ENCODE measurements at places on chromosomes 5 and 9. TPM values are rescaled to one million over a fixed set of nuclear protein-coding genes. Genes with fewer than 3 reads are reported as not detected.

Gene CDH10
- not detected for polyA plus RNA-seq

GRCh38 chr9:137465000-137465719, 6.0 kb upstream of the NSMF start:
- H3K36me3 ChIP-seq = no peaks in the 10 kb centered on the region
- no peak for DNase-seq
- H3K27ac ChIP-seq = no peak overlapping the region
- H3K4me3 ChIP-seq = no peak overlapping the region
- H3K4me1 ChIP-seq = no peaks in the 10 kb centered on the region
- H3K27me3 ChIP-seq = no peaks in the 10 kb centered on the region

- H3K4me1 ChIP-seq = peaks cover 11% of the 10 kb centered on the region
- H3K27ac ChIP-seq = no peak overlapping the region
- no peak overlapping the region for H3K4me3 ChIP-seq
- H3K36me3 ChIP-seq = peaks cover 63% of the 10 kb centered on the region
- no peak for DNase-seq
- no peaks in the 10 kb centered on the region for H3K27me3 ChIP-seq
These were observed 37.1 kb upstream of the SARDH start for GRCh38 chr9:133775291-133775690.

DNA sequence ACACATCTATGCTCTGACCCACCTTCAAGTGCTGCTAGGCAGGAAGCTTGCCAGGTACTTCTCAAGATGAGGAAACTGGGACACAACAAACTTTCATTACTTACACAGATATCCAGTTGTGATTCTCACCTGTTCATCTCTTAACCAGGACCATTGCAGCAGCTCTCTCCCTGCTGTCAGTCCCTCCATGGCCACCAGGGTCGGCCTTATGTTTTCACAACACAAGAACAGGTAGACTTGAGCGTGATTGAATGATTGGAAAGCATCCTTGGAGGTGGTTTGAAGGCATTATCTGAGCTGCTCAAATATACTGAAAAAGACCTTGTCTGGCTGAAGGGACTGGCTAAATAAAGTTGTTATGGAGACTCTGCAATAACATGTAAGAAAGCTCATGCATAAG, 94.4 kb downstream of the MTREX start:
- DNase-seq = no peak
- H3K27me3 ChIP-seq = no peaks in the 10 kb centered on the region
- H3K27ac ChIP-seq = no peak overlapping the region
- peaks cover 3% of the 10 kb centered on the region for H3K36me3 ChIP-seq
- H3K4me1 ChIP-seq = no peaks in the 10 kb centered on the region

Gene PCDHB15
- 0.21 TPM for polyA plus RNA-seq

Gene FOXD4L3
- not detected for polyA plus RNA-seq

DNA sequence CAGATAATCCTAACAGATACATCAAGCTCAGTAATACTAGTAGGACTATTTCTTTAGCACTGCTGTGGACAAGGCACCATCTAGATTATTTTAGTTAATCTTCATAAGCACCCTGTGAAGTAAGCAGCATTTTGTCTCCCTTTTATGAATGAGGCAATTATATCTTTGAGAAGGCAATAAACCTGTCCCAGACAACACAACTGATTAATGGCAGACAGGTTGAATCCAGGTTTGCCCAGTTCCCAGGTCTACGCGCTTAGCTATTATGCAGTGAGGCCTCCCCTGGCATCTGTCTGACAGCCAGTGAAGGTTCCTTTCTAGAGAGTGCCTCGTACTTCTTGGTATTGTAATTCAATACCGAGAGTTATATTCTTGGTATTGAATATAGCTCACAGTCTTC, 9.7 kb upstream of the LVRN start:
- H3K36me3 ChIP-seq = no peaks in the 10 kb centered on the region
- H3K27me3 ChIP-seq = no peaks in the 10 kb centered on the region
- H3K4me1 ChIP-seq = no peaks in the 10 kb centered on the region
- no peak overlapping the region for H3K4me3 ChIP-seq

DNA sequence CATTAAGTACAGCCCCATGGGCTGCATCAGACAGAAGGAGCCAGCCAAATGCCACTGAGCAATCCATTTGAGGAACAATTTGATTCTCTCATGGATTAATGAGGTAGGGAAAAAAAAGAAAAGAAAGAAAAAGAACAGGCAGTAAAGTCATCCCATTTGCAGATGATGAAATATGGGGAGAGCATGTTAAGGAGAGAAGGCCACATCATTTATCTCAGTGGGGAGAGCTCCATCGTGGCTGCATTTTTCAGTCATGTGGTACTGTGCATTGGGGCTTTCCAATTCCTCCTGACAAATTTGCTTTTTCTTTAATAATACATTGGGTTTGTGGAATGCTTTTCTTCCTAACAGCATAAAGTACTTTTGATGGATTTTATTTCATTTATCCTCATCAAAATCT, 375.2 kb upstream of the TLE4 start:
- H3K36me3 ChIP-seq = no peaks in the 10 kb centered on the region
- H3K27ac ChIP-seq = no peak overlapping the region
- H3K4me1 ChIP-seq = no peaks in the 10 kb centered on the region
- DNase-seq = no peak
- H3K27me3 ChIP-seq = no peaks in the 10 kb centered on the region

Gene CBY3
- polyA plus RNA-seq = not detected

- no peak overlapping the region for H3K4me3 ChIP-seq
- H3K4me1 ChIP-seq = peaks cover 25% of the 10 kb centered on the region
- no peaks in the 10 kb centered on the region for H3K36me3 ChIP-seq
- no peak overlapping the region for H3K27ac ChIP-seq
- no peaks in the 10 kb centered on the region for H3K27me3 ChIP-seq
These were observed 1638.5 kb upstream of the C9orf72 start for GRCh38 chr9:29211580-29212396.

- no peak overlapping the region for H3K4me3 ChIP-seq
- H3K27me3 ChIP-seq = no peaks in the 10 kb centered on the region
- H3K36me3 ChIP-seq = no peaks in the 10 kb centered on the region
- H3K4me1 ChIP-seq = no peaks in the 10 kb centered on the region
These were observed 780.0 kb downstream of the SEMA5A start for GRCh38 chr5:8765886-8766285.

DNA sequence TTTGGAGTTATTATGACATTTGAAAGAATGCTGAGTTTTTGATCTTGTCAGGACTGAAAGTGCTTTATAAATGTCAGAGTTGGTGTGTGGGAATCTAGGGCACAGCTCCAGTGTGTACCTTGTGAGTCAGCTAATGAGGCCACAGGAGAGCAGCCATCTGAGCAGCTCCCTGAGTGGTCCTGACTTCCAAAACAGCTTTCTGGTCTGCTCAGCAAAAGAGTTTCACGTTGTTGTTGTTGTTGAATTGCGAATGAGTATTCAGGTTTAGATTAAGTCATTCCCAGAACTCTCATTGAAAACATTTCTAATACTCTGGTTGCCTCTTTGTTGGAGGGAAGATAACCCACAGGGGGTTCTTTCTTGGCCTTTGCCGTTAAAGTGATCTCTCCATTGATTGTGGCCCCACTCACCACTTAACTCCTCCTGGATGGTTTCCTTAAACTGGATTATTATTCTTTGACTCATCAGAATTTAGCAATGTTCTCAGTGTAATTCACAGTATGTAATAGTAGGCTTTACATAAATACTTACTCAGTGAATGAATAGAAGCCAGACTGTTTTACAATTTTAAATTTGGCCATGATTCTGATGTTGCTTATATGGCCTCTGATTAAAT, 125.1 kb upstream of the SGCD start:
- no peaks in the 10 kb centered on the region for H3K4me1 ChIP-seq
- DNase-seq = no peak
- H3K4me3 ChIP-seq = no peak overlapping the region
- H3K27ac ChIP-seq = no peak overlapping the region

Gene RABEPK
- 20.5 TPM for polyA plus RNA-seq

Gene EQTN
- polyA plus RNA-seq = not detected

DNA sequence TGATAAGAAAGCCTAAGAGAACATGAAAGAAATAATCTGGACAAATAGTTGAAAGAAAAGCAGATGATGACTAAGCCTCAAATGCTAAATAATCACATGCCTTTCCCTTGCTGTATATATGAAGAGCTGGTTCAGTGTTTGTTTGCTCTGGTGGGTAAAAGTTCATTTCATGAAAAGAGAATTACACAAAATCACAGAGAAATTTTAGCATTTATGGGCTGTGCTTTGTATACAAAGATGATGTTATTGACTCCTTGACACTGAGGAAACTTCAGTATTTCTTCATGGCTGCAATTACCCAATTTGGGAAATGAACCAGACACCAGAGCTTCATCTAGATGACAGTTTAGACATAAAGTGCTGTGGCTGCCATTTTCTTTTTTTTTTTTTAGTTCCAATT, 527.2 kb downstream of the NR2F1-AS1 start:
- DNase-seq = no peak
- no peak overlapping the region for H3K27ac ChIP-seq
- no peaks in the 10 kb centered on the region for H3K27me3 ChIP-seq

Gene FAXDC2
- 27.5 TPM for polyA plus RNA-seq

DNA sequence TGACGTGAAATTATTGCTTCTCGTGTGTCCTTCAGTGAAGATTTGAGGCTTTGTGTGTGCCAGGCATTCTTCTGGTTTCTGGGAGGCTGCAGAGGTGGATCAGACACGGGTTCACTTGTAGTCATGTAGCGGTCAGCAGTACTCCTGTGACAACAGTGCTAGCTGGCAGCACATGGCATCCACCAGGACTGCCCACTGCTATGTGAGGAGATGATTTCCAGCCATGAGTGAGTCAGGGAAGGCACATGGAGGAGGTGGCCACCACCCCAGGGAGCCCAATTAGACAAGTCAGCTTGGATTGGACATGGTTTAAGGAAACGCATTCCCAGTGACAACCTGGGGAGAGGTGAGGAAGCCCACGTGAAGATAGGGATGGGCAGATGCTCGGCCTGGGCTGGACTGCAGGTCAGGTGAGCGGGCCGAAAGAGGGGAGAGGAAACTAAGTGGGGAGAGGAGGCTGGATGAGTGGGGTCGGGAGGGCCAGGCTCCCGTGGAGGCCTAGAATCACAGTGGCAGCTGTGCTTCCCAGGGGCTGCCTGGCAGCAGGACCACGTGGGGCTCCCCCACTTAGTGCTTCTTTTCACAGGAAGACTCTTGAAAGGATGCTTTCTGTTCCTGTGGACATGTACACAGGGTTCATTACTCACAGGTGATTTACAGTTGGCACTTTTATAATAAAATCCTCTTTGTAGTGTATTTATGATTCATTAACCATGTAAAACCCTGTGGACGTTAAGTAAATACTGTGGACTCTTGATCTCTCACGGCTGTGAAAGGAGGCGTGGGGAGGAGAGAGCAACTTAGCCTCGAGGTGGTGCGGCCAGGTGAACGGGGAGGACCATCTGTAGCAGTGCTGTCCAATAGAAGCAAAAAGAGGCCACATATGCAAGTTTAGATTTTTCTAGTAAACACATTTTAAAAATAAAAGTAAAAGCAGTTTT, 80.0 kb upstream of the OTULINL start:
- no peaks in the 10 kb centered on the region for H3K27me3 ChIP-seq
- H3K36me3 ChIP-seq = peaks cover 12% of the 10 kb centered on the region
- H3K27ac ChIP-seq = no peak overlapping the region
- H3K4me3 ChIP-seq = no peak overlapping the region

Gene CDH18
- polyA plus RNA-seq = not detected

- no peak overlapping the region for H3K4me3 ChIP-seq
- no peaks in the 10 kb centered on the region for H3K27me3 ChIP-seq
- DNase-seq = no peak
- H3K36me3 ChIP-seq = no peaks in the 10 kb centered on the region
- no peaks in the 10 kb centered on the region for H3K4me1 ChIP-seq
These were observed 525.2 kb downstream of the AGTPBP1 start for GRCh38 chr9:85216601-85217000.

GRCh38 chr9:87233431-87233830, 264.2 kb upstream of the DAPK1 start:
- DNase-seq = no peak
- H3K4me1 ChIP-seq = no peaks in the 10 kb centered on the region
- no peaks in the 10 kb centered on the region for H3K27me3 ChIP-seq
- H3K36me3 ChIP-seq = no peaks in the 10 kb centered on the region
- H3K4me3 ChIP-seq = no peak overlapping the region

Gene ENTREP1
- polyA plus RNA-seq = 0.14 TPM

GRCh38 chr5:53389093-53389492, 91.3 kb upstream of the FST start:
- no peak overlapping the region for H3K27ac ChIP-seq
- H3K27me3 ChIP-seq = no peaks in the 10 kb centered on the region
- H3K4me3 ChIP-seq = no peak overlapping the region
- no peak for DNase-seq

GRCh38 chr5:153122403-153122802, 368.1 kb upstream of the GRIA1 start:
- H3K27me3 ChIP-seq = no peaks in the 10 kb centered on the region
- H3K4me1 ChIP-seq = no peaks in the 10 kb centered on the region
- H3K36me3 ChIP-seq = no peaks in the 10 kb centered on the region

Gene ASPN
- polyA plus RNA-seq = 6.6 TPM

DNA sequence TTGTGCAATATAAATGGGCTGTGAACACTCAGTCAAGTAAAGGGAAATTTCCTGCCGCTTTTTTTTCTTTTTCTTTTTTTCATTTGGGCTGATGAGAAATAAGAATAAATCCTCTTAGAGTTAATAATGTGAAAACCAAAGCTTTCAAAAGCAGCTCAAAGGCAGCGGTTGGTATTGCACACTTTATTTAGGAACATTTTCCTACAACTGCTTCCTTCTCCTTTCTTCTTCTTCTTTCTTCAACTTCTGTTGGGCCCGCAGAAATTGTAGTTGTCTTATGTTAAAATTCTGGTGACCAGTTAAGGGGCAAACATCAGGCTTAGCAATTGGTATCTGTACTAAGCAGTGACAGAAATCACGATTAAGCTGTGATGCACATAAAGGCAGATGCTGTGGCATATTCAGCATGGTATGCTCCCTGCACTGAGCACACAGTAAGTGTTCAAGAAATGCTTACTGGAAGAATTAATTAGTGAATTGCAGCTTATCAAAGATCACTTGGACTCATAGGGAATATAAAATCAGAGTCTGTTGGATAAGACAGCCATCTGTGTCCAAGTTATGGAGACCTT, 85.4 kb downstream of the ANKRD55 start:
- no peaks in the 10 kb centered on the region for H3K27me3 ChIP-seq
- H3K4me3 ChIP-seq = no peak overlapping the region
- H3K36me3 ChIP-seq = no peaks in the 10 kb centered on the region
- peaks cover 12% of the 10 kb centered on the region for H3K4me1 ChIP-seq
- no peak for DNase-seq

Gene PHYHD1
- polyA plus RNA-seq = 34.2 TPM

DNA sequence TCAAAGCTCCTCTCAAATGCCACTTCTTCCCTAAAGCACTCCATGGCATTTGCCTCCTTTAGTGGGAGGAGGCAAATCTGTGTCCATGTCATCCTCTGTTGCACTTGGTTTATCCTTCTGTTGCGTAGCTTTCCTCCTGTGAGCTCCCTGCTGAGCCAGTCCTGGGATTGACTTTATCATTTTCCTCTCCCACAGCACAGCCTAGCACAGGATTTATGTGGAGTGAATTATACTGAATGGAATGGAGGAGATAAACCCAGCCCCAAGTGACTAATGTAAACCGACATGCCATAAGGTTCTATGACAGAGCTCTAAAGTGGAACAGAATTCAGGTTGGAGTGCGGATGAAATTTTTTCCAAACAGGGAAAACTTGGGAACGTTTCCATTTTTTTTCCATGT, 26.4 kb upstream of the TOMM5 start:
- no peak for DNase-seq
- H3K4me3 ChIP-seq = no peak overlapping the region
- no peaks in the 10 kb centered on the region for H3K4me1 ChIP-seq
- H3K36me3 ChIP-seq = no peaks in the 10 kb centered on the region

GRCh38 chr5:124043456-124043855, 531.5 kb downstream of the CSNK1G3 start:
- H3K36me3 ChIP-seq = no peaks in the 10 kb centered on the region
- no peak overlapping the region for H3K27ac ChIP-seq
- H3K27me3 ChIP-seq = no peaks in the 10 kb centered on the region
- DNase-seq = no peak
- no peaks in the 10 kb centered on the region for H3K4me1 ChIP-seq

GRCh38 chr9:8842402-8843193, 1043.0 kb upstream of the DMAC1 start:
- no peaks in the 10 kb centered on the region for H3K27me3 ChIP-seq
- H3K4me1 ChIP-seq = no peaks in the 10 kb centered on the region
- H3K4me3 ChIP-seq = no peak overlapping the region
- no peak for DNase-seq

All from liver (tissue), 10 donors.